DMS79 (cell line): ENCODE measurements at places on chromosomes 13 and 19.

- DNase-seq, result no peak
Measured at GRCh38 chr13:76023652-76024051, 387.5 kb downstream of the LMO7 start.

DNA sequence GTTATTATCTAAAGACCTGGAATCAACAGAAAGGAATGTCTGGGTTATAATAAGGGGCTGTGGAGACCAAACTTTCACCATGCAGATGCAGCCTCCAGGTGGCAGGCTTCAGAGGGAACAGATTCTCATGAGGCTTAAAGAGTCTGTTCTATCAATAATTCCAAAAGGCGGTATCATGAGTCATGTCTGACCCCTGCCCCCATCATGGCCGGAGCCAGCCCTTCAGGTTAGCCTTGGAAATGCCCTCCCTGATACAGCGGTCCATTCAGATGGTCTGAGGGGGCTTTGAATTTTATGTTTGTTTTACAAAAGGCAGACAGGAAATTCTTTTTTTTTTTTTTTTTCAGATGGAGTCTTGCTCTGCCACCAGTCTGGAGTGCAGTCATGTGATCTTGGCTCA lies 21.7 kb upstream of the LAMP1 start:
- no peak for DNase-seq

GRCh38 chr13:72113931-72114330 lies 246.9 kb upstream of the DACH1 start:
- no peak for DNase-seq

GRCh38 chr13:110424569-110425443 lies 117.7 kb downstream of the COL4A2 start:
- DNase-seq, result no peak

DNA sequence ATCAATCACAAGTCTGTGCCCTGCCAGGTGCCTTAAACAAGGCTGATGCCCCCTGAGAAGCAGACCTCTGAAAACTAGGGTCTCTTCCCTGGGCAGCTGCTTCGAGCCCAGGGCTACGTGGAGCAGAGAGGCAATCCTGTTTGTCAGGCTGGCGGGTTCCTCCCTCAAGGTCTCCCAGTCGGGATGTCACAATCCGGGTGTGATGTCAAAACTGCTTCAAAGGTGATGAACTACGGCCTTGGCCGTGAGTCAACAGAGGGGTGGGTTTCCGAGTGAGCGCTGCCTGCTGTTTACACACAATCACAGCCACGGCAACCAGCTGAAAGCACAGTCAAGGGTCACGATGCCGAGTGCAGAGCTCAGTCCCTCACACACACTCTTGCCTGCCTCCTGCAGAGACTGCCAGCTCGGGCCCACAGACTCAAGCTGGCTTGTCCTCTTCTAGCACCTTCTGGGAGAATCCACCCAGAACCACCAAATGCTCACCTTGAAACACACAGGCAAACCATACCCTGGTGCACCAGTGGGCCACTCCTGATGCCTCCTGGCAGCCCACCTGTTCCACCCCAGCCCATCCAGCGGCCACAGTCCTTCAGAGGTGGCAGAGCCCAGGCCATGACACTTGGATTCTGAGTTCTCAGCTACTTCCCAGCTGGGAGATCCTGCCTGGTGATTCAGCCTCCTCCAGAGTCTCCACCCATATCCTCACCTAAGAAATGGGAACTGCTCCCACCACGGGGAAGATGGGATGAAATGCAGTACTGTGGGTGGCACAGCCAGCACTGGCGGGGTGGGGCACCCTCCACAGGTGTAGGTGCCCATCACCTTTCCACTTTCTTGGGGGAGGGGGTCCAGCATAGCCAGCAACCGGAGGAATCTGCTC lies 6.8 kb downstream of the ELL start:
- DNase-seq, result peak; percentile 35

DNA sequence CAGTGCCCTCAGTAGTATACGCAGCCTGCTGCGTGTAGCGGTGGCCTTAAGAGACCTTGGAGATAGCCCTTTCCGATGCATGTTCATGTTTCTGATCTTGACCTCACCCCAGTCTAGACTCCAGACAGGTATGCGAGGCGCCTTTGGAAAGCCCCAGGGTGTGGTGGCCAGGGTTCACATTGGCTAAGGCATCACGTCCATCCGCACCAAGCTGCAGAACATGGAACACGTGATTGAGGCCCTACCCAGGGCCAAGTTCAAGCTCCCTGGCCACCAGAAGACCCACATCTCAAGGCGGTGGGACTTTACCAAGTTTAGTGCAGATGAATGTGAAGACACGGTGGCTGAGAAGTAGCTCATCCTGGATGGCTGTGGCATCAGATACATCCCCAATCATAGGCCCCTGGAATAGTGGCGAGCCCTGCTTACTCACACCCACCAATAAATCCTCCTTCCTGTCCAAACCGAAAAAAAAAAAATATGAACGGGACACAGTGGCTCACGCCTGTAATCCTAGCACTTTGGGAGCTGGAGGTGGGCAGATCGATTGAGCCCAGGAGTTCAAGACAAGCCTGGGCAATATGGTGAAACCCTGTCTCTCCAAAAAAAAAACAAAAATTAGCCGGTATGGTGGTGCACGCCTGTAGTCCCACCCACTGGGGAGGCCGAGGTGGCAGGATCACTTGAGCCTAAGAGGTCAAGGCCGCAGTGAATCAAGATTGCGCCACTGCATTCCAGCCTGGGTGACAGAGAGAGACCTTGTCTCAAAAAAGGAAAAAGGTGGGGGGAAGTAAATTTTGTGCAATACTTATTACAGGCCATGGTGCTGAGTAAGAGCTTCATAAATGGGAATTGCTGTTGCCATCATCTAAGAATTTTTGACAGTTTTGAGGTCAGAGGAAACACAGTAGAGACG lies 12.4 kb upstream of the CBLC start:
- no peak for DNase-seq
